ENCODE measurements at places on chromosomes 3 and 15.

- DNase-seq = no peak
Measured at GRCh38 chr3:190526787-190527762, 13.2 kb downstream of the IL1RAP start.

DNA sequence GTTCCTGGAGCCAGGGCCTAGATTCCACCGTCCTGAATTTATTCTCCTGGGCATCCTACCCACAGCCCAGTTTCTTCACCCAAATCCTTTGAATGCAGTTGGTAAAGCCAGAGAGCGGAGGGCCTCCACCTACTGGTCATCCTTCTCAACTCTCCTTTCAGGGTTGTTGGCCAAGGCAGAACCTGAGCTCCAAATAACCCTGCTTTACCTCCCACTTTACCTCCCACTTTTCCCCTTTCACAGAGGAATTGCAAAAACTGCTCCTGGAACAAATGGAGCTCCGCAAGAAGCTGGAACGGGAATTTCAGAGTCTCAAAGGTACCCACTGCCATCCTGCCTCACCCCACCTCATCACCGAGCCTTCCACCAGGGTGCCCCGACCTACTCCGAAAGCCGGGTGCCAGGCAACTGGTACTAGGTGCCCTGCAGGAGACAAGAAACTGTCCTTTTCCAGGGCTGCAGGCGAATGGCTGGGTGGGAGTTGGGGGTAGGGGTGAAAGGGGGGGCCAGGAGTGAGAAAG, 6.8 kb downstream of the SKOR1 start:
- DNase-seq = no peak

GRCh38 chr15:28902856-28903255, 17.1 kb downstream of the APBA2 start:
- no peak for DNase-seq

- no peak for DNase-seq
Measured at GRCh38 chr15:78317145-78317836, 17.9 kb upstream of the SKIC8 start.

DNA sequence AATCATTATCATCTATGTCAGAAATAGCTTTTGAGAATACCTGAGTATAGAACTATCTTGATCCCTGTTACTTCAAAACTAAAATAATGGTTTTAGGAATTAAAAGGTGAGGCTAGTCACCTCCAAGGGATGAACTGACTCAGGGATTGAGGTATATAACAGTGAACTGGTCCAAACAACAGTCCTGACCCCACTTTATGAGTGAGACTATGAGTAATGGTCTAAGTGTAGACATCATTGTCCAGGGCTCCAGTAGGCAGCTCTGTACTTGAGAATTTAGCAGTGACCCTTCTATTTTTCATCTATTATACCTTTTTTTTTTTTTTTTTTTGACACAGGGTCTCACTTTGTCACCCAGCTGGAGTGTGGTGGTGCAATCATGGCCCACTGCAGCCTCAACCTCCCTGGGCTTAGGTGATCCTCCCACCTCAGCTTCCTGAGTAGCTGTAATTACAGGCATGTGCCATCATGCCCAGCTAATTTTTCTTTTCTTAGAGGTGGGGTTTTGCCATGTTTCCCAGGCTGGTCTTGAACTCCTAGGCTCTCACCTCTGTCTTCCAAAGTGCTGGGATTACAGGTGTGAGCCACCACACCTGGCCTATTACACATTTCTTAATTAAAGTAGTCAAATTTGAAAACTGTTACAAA, 36.3 kb downstream of the MLH1 start:
- no peak for DNase-seq

- no peak for DNase-seq
Measured at GRCh38 chr3:177835008-177835407, 637.7 kb upstream of the TBL1XR1 start.

GRCh38 chr3:185659942-185660921, 74.1 kb downstream of the SENP2 start:
- DNase-seq = peak; percentile 85

DNA sequence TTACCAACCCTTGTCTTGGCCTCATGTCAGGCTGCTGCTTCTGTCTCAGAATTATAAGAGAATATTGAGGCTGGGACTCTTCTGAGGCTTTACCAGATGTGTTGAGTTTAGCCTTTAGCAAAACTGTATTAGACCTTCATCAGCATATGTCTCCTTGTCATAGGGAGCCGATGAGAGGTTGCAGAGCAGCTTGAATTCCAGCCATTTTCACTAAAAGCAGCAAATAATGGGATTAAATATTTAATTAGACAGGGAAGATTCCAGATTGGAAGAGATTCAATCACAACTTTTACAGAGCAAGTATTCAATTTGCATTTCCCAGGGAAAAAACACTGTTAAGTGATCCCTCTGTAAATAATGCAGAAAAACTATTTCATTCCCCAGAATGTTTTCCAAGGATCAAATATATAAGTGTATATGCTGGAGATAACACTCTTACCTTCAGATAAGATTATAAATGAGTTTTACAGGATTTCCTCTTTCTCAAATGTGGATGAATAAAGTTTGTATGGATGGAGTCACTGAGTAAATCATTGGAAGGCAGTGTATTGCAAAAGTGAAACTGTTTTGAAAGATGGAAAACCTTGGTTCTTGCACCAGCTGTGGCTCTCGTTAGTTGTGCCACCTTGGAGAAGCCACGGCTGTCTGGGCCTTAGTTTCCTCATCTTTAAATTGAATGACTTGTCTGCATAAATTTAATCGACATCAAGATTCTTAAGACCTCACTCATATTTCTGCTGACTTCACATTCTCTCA, 466.4 kb upstream of the SGO1 start:
- DNase-seq = no peak

DNA sequence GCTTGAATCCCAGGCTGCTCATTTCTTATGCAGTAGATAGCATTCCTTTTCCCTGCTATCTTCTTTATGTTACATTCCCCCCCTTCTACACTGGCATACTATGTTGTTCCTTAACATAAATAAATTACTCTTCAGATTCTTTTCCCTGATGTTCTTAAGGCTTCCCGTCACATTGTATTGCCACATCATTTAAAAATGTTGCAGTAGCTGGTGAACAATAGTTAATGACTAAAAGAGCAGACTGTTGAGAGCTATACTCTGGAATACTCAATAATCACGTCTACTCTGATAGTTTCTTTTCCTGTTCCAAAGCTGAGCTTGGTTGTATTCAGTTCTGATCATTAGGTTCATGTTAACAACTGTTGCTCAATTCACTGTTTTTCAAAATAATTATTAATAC, 219.9 kb downstream of the CHST2 start:
- no peak for DNase-seq

DNA sequence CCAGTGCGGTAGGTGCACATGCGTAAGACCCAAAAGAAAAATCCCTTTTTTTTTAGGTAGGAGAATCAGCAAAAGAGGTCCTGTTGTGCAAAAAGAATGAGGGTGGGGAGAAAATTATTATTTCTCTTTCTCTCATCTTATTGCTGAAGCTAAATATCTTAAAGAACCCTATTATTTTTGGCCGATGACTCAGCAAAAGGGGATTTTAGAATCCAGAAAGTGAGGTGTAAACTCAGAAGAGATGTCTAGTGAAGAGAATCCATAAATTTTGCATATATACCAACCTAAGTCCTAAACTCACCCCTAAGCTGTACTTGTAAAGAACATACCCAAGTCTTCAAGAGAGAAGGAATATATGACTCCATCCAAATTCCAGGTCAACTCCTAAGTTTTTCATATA, 386.3 kb upstream of the ZNF717 start:
- no peak for DNase-seq

DNA sequence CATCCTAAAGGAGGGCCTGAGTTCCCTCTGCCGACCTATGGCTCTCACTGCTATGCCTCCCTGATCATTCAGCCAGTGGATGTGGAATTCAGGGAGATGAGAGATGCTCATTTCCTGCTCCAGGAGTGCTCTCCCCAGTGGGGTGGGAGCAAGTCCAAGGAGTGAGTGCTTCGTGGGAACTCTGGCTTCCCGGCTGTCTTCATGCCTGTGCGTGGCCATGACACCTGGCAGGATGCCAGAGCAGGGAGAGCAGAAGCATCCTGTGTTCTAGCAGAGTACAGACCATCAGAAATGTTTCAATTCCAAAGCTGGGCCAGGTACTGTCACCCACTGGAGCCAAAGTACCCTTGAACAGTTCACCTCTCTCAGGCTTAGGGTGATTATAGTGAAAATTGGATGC, 45.1 kb downstream of the APH1B start:
- no peak for DNase-seq

DNA sequence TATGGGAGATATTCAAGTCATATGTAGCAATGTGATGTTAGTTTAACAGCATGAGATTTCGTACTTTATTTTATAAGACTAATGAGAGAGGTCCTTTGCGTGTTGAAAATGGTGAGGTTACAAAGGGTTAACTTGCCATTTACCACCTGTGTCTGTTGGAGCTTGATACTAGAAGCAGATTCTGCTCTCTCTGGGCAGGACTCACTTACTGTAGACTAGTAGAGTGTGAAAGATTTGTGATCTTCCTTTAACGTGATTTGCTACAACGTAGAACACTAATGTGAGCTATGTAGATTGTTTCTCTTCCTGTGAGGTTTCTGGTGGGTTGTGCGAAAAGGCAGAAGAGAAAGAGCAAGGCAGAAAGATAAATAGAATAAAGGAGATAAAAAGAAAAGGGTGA, 1.1 kb downstream of the TP63 start:
- DNase-seq = no peak

DNA sequence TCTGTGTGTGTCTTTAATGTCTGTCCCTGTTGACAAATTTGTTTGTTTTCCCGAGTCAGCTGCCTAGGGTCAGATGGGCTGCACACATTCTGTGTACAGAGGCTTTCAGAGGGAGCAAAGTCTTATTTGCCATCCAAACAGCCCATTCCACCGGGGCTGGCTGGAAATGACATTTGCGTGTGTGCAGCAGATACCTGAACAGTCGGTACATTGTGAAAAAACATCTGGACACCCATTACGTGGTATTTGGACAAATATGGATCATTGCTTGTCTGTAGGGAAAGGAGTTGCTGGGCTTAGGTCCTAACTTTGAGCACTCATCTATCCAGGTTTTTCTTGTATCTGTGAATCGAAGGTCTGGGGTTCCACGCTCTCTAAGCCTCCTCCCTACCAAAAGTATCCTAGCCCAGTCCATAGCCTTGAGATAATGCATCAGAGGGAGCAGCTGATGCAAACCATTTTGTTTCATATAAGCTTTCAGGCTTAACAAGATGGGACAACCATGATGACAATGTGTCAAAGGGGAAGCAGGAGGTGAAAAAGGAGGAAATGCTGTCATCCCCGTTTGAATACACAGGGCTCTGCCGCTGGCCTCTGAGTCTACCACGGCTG, 22.2 kb upstream of the CMTM8 start:
- DNase-seq = no peak

DNA sequence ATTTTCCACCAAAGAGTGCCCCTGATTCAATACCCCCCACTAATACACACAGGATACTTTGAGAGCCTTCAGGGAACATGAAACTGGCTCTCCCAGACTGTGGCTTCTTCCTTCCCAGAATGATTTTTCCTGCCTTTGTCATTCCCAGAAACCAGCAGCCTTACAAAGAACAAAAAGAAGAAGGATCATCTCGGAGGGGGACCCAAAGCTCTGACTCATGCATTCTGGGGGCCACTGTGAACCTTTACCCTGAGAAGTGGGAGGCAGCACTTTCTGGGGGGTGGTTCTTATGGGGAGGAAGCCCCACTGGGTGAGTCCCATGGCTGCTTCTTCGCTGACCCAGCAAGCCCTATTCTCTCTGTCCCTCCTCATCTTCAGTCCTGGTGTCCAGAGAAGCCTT, 44.7 kb upstream of the RAD18 start:
- no peak for DNase-seq

DNA sequence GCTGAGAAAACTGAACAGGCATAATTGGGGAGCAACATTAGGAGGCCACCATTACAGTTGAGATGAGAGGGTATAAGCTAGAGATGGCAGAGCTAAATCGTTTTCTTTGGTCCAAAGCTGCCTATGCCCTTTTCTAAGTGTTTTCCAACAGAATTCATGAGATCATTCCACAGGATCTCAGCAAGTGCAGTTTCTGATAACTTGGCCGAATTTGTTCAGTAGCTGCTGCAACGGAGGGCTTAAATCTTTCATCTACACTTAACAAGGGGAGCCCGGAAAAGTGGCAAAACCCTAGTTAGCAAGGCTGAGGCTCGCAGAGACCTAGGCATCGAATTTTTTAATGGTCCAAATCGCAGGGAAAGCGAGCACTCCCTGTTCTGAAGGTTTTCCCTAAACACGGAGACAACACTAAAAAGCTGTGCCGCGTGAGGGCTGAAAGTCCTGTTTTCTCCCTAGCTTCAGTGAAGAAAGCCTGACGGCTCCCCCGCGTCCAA, 531 bp upstream of the BLOC1S6 start:
- DNase-seq = no peak
